ENCODE measurements at places on chromosomes 2 and 18.

- DNase-seq, result no peak
These were observed 286.9 kb downstream of the INSIG2 start for GRCh38 chr2:118374974-118375755.

- no peak for DNase-seq
These were observed 25.8 kb upstream of the MAP3K20 start for GRCh38 chr2:173049831-173050230.

DNA sequence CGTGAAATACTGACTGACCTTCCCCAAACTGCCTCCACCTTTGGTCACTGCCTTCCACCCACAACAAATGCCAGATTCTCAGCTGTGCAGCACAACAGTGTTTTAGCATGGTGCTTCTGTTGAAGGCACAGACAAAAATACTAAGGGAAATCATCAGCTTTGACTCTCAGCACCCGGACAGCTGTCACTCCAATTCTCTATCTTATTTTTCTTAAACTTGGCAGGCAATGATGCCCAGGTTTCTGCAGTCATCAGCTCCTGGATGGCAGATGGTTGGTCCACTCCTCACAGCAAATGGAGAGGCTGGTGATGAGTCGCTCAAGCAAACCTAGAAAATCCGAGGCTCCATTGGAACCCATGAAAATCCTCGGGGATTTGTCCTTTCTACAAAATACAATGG is 2.9 kb upstream of the FAM124B start:
- DNase-seq, result no peak

DNA sequence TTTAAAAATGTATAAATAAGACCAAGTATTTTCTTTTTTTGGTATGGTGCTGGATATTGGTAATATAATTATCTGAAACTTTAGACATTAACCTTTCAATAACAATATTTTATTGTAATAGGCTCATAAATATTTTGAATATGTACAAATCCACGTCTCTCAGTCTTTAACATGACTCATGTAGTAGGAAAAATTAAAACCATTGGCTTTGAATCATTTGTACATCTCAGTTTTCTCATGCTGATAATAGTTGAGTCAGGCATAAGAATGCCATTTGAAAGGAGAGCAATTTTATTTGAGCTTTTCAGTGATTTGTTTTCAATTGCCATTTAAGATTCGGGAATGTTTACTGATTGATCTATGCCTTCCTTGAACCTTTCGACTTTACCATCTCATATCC is 364.8 kb downstream of the TGIF1 start:
- DNase-seq, result peak; percentile 74

DNA sequence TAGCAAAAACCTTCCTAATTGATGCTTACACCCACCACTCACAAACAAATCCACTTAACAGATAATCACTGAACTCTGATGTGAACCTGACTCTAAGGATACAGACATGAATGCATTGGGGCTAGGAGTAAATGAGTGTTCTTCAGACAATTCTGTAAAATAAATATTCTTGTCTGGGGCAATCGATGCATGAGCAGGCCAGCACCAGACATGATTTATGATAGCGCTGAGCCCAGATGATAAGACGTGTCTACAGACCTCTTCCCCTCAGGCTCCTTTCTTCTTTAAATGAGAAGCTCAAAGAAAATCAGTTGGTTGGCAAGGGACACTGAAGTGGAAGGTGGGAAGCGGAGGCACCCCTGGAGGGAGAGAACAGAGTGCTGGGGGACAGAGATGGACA is 27.3 kb upstream of the BIN1 start:
- DNase-seq, result no peak

DNA sequence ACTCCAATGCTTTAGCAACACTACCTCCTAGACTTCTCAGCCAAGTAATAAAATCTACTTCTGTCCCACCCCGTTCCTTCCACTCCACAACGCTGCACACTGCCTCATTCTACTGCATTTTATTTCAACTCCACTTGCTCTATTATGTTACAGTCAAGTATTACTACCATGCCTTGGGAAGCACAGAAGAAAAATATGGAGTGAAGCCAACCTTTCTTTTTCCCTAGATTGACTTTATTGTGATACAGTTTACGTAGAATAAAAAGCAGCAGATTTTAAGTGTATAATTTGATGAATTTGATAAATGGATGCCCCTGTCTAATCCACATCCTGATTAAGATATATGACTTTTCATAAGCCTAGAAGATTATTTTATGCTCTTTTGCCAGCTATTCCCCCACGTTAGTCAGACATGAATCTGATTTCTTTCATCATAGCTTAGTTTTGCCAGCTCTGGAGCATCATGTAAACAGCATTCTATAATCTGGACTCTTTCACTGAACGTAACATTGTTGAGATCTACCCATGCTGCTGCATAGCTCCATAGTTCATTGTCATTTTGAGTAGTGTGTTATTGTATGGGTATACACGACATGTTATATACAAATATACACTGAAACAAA is 676.8 kb upstream of the RAB6C start:
- DNase-seq, result no peak

- DNase-seq, result no peak
These were observed 1642.5 kb upstream of the TMEFF2 start for GRCh38 chr2:193837111-193837738.

DNA sequence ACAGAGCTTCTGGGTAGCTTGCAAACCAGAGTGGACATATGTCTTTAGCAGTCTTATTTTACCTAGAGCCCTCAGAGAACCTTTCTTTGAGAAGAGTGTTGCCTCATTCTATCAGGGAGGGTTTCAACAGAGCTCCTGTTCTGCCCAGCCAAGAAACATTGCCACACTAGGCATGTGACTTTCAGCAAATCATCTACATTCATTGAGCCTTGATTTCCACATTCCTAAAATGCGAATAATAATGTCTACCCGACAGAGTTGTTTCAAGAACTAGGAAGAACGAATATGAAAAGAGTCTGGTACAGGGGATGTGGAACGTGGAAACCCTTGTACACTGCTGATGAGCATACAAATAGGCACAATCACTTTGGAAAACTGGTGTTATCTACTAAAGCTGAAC is 7.8 kb upstream of the PRKAG3 start:
- DNase-seq, result peak; percentile 62

DNA sequence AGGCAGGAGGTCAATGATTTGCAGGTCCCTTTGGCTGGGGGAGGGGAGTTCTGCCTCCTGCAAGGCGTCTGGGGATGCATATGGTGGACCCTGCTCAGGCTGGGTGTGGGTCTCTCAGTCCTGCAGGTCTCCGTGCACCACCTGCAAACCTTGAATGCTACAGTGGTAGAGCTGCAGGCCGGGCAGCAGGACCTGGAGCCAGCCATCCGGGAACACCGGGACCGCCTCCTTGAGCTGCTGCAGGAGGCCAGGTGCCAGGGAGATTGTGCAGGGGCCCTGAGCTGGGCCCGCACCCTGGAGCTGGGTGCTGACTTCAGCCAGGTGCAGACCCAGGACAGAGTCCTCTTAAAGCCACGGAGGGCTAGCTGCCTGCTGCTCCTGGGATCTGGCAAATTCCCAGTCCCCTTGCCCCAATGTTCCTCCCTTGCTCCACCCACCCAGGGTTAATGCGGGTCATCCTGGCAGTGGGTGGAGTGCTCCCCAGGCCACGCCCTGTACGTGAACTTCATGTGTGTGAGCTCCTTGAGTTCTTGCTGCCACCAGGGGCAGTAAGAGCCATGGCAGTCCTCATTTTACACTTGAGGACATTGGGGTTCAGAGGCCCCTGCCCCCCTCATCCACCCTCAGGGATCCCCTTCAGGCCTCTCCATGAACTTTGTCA is 3.1 kb downstream of the PROM2 start:
- no peak for DNase-seq

GRCh38 chr2:182866461-182867406 is at the start of gene FRZB:
Gene FRZB (minus strand): TSS chr2:182866637. CDS start chr2:182866552, 85 bp downstream.
- DNase-seq, result peak; percentile 73

- DNase-seq, result peak; percentile 15
These were observed 4.6 kb downstream of the CDCA7 start for GRCh38 chr2:173359231-173359630.

- DNase-seq, result no peak
These were observed 30.2 kb downstream of the CMPK2 start for GRCh38 chr2:6835467-6835866.

DNA sequence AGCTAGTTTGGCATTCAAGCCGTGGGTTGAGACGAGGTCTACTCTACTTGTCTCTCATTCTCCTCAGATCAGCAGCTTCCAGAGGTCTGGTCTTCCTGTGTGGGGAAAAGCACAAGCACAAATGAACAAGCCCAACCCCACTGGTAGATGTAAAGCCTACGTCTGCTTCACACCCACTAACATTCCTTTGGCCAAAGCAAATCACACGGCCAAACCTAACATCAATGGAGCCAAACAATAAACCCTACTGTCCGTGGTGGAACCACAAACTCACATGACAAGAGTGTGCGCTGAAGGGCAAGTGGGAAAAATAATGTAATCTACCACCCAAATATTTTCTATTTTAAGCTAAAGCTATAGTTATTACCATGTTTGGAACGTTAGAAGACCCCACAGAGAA is 179.3 kb upstream of the MGAT5 start:
- DNase-seq, result peak; percentile 20

GRCh38 chr18:22844190-22844589 is 88.9 kb upstream of the RBBP8 start:
- DNase-seq, result no peak

- no peak for DNase-seq
These were observed 25.1 kb downstream of the MAL start for GRCh38 chr2:95050385-95051300.

DNA sequence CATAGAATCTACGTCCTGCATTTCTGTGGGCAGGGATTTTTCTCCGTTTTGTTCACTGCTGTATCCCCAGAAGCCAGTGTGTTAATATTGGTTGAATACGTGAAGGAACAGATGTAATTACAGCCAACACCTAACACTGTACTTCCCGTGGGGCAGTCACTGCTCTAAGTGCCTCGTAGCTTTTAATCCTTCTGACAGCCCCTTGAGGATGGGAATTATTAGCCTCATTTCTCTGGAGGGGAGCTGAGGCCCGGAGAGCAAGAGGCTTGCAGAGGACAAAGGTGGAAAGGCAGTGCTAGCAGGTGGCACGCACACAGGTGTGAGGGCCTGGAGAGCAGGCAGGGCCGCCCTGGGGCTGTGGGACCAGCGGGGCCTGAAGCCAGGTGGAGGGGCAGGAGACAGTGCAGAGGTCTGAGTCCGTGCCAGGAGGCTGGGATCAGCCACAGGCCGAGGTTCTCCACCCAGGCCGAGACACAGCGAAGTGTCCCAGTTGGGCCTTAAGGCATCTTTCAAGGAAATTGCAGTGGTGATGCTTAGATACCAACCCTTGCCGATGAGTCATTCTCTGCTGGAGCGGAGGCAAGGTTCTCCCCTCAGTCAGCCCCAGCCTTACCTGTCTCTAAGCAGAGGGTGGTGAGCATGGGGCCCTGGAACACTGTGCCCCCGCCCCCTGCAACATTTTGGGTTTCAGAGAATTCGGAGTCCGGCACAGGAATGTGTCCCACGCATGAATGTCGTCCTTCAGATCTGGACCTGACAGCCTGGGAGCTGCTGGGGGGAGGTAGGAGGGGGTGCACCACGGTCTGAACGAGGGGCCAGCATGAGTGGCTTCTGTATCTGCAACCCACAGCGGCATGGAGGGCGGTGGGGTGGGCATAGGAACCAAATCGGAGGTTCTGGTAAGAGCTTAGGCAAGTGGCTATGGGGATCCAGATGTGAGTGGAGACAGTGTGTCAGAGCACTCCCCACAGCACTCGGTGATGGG is 122.6 kb downstream of the GBX2 start:
- no peak for DNase-seq

DNA sequence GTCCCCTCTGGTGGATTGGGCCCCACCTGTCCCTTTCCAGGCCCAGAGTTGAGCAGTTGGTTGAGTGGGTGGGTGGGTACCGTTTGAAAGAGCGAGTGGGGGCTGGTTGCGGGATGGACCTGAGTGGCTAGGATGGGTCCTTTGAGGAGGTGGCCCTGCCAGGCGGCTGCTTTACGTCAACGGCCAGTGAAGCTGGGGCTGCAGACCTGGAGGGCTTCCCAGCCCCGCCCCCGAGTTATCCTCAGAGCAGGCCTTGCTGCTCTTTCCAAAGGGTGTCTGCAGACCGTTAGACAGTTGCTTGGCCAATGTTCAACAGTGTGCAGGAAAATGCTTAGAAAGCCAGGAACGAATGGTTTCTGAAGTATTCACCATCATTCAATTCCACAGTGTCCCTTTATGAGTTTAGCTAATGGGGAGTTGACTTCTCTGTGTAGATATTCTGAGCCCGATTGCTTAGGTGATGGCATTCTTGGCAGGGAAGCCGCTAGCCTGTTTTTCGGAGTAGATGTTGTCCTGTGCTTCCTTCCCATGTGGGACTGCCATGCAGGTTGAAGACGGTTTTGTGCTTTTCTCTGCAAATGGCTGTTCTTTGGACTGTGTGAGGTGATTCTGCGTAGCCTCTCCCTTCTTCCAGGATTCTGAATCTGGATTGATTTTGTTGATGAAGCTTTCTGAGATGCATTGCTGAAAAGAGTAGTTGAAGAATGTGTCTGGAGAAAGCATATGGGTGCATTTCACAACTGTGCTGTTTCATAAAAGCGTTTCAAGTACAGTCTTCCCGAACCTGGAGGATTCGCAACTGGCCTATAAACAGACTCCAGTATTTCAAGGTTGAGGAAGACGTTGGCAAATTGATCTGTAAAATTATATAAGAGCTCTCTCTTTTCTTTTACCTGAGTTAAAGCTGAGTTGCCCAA is 45.8 kb downstream of the LDLRAD4 start:
- no peak for DNase-seq

DNA sequence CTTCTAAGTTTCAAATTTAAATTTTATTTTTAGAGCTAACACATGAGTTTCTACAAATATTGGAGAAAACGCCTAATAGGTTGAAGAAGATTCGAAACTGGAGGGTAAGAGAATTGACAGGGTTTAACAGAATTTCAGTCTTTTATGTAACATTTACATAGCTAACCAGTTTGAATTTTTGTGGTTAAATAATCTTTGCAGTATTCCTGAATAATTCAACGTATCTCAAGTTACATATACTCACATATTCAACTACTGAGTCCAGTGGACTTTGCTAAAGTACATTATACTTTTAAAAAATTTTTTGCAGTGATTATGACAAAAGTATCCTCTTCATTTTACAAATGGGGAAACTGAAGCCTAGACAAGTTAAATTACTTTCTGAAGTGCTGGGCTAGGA is 34.0 kb downstream of the CCNT2 start:
- peak; percentile 41 for DNase-seq

GRCh38 chr2:96953611-96953978 is 32.8 kb downstream of the FAM178B start:
- DNase-seq, result no peak

DNA sequence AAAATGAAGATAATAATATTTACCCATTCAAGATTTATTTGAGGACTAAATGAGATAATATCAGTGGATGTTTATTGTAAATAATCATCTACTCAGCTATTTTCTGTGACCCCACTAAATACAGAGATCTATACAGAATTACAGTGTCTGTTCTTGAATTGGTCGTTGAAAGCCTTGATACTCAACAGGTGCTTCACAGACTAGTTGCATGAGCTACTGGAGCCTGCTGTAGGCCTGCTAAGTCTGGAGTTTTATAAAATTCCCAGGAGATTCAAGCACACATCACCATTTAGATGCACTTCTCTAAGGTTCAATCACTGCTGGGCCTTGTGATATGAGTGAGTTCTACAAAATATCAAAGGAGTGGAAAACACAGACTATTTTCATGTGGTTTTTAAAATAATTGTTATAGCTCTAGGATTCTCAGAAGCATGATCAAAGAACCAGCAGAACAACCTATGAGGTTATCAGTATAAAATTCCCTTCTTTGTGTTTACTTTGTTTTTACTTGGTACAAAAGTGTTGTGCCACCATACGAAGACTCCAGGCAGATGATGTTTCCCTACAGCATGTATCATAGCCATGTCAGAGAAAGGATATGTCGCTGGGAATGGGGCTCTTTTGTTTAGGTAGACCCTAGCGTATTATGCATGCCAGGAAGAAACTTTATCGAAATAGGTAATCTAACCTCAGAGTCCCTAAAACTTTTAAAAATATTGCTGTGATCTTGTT is 7.1 kb downstream of the SULT1C4 start:
- no peak for DNase-seq

Data from IMR-90 (cell line).